ENCODE measurements at places on chromosomes 1 and 21. TPM values are rescaled to one million over a fixed set of nuclear protein-coding genes. Genes with fewer than 3 reads are reported as not detected.

The DCST1 gene
- not detected for polyA plus RNA-seq

DNA sequence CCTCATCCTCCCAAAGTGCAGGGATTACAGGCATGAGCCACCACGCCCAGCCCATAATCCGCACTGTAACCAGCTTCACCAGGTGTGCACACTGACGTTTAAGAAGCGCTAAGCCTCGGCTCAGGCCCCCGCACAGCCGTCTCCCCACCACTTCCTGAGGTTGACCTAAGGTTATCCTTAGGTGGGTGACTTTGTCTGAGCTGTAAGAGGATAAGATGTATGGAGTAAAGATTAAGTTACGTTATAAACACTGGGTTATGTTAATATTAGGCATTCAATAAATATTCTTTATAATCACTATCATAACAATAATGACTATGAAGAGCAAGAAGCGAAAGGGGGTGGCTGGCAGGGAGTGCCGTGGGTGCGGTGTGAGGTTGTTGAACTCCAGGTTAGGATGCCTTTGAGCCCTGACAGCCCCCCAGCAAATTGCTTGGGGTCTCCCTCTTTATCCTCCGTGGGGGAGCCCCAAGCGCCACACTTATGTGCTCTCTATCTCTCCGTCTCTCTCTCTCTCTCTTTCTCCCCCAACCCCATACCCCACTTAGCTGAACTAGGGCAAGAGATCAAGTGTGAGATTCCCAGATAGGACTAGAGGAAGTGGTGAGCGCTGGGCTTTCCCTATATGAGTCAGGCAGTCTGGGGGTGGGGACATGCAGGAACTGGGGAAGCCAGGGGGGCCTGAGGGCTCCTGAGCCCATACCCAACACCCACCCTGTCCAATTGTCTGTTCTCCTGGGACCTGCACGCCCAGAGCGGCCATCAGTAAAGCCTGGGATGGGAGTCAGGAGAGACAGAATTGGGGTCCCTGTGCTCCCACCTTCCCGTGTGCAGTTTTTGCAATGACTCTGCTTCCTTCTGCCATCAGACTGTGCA is 7.6 kb downstream of the EFHD2 start:
- H3K36me3 ChIP-seq: no peaks in the 10 kb centered on the region
- peak; percentile 28 for DNase-seq
- H3K27ac ChIP-seq: peak overlapping the region; percentile 37

The B3GALT2 gene
- polyA plus RNA-seq: not detected

The NBPF10 gene
- 0.62 TPM for polyA plus RNA-seq

GRCh38 chr1:111213412-111213811 is 13.0 kb upstream of the DENND2D start:
- H3K27me3 ChIP-seq: no peaks in the 10 kb centered on the region
- no peak for DNase-seq
- peak overlapping the region; percentile 57 for H3K4me3 ChIP-seq
- H3K27ac ChIP-seq: peak overlapping the region; percentile 91
